ENCODE measurements at places on chromosomes 5 and 9.

DNA sequence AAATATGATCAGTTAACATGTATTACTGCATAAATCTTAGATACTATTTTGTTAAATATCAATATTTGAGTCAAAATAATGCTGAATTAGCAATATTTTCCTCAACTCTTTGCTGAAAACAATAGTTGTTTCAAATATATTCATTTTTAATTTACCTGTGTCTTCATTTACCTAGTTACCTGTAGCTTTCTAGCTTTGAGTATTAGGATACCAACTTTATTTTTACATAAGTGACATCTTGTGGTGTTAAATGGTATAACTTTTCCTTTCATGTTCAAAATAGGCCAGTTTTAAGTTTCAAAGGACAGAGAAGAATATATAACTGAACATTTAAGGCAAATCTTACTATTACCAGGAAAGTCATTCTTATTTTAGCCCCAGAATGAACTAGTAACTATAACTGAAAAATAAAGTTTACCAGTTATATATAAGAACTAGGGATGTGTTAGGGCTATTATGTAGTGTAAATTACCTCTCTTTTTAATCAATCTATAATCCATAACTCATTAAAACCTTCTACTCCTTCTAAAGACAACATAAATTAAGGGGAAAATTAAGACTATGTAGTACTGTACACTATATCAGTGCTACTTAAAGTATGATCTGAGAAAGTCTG is 25.3 kb downstream of the AP3B1 start:
- DNase-seq = no peak
- H3K27me3 ChIP-seq = no peaks in the 10 kb centered on the region

GRCh38 chr9:81621118-81621517 is 68.2 kb downstream of the TLE1 start:
- no peak for DNase-seq
- H3K36me3 ChIP-seq = peaks cover 12% of the 10 kb centered on the region
- H3K27ac ChIP-seq = peak overlapping the region; percentile 14
- no peaks in the 10 kb centered on the region for H3K27me3 ChIP-seq

- no peaks in the 10 kb centered on the region for H3K27me3 ChIP-seq
- no peaks in the 10 kb centered on the region for H3K36me3 ChIP-seq
- H3K4me3 ChIP-seq = no peak overlapping the region
- H3K4me1 ChIP-seq = peaks cover 11% of the 10 kb centered on the region
Observed at GRCh38 chr9:88821033-88821745, 170.1 kb upstream of the S1PR3 start.

GRCh38 chr5:155316070-155316714 is 302.6 kb downstream of the KIF4B start:
- H3K4me1 ChIP-seq = no peaks in the 10 kb centered on the region
- no peaks in the 10 kb centered on the region for H3K27me3 ChIP-seq
- H3K27ac ChIP-seq = no peak overlapping the region

GRCh38 chr5:50751064-50751657 is 84.7 kb downstream of the PARP8 start:
- H3K27ac ChIP-seq = no peak overlapping the region
- H3K27me3 ChIP-seq = no peaks in the 10 kb centered on the region
- H3K4me1 ChIP-seq = no peaks in the 10 kb centered on the region
- no peak for DNase-seq

DNA sequence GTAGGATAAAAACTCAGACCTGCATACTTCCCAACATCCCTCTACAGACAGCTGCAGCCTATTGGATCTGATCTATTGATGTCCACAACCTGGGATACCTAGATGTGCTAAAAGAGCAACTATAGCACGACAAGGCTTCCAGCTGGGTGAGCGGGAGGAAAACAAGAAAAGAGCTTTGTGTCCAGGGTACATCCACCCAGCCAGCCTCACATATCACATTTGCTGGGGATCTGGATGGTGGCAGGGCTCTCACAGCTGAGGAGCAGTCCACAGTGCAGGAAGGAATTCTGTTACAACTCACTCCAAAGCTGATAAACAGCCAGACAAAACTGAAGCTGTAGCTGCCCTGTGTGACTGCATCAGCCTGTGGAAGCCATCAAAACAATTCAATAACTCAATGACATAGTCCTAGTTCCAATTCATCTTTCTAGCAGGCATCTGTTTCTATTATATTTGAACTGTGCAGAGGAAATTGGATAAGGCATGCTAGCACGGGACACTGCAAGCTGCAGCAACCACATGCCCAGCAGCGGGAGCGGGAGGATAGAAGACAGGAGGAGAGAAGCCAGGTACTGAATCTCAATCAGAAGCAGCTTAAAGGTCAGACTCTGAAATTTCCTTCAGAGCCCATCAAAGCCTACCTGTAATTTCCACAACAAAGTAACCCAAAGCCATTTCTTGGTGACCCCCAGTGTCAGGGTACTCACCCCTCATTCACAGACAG is 45.0 kb downstream of the MED10 start:
- DNase-seq = no peak
- H3K27me3 ChIP-seq = no peaks in the 10 kb centered on the region
- no peaks in the 10 kb centered on the region for H3K4me1 ChIP-seq
- no peak overlapping the region for H3K4me3 ChIP-seq
- H3K27ac ChIP-seq = no peak overlapping the region
- H3K36me3 ChIP-seq = no peaks in the 10 kb centered on the region

DNA sequence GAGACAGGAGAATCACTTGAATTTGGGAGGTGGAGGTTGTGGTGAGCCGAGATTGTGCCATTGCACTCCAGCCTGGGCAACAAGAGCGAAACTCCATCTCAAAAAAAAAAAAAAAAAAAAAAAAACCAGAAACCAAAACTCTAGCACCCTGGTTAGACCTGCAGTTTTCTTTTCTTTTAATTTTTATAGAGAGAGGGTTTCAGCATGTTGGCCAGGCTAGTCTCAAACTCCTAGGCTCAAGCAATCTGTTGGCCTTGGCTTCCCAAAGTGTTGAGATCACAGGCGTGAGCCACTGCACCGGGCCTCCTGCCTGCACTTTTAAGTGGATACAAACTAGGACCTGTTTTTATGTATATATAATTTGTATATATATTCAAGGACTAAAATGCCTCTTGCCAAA is 12.9 kb upstream of the MTMR12 start:
- no peak overlapping the region for H3K27ac ChIP-seq
- DNase-seq = no peak
- no peaks in the 10 kb centered on the region for H3K36me3 ChIP-seq
- no peaks in the 10 kb centered on the region for H3K27me3 ChIP-seq
- no peaks in the 10 kb centered on the region for H3K4me1 ChIP-seq

GRCh38 chr9:1759009-1759408 is 256.1 kb upstream of the SMARCA2 start:
- H3K4me3 ChIP-seq = no peak overlapping the region
- no peaks in the 10 kb centered on the region for H3K36me3 ChIP-seq
- no peaks in the 10 kb centered on the region for H3K4me1 ChIP-seq
- no peak overlapping the region for H3K27ac ChIP-seq
- H3K27me3 ChIP-seq = no peaks in the 10 kb centered on the region

DNA sequence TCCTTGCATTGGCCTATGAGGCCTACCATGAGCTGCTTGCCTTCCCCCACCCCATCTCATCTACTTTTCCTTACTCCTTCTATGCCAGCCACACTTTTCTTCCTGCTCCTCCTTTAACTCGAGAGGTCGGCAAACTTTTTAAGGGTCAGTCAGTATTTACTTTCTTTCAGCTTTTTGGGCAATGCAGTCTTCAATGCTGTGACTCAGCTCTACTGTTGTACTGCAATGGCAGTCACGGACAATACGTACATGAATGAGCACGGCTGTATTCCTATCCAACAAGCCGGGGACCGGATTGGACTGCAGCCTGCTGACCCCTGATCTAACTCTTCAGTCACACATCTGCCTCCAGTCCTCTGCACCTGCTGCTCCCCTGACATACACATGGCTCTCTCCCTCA is 602 bp upstream of the ACTL7A start:
- DNase-seq = no peak
- H3K4me1 ChIP-seq = no peaks in the 10 kb centered on the region
- no peak overlapping the region for H3K27ac ChIP-seq
- no peaks in the 10 kb centered on the region for H3K36me3 ChIP-seq

Data from heart right ventricle (tissue), 16 donors.